Stimulated activated CD8-positive, alpha-beta memory T cell treated with anti-CD3 and anti-CD28 coated beads, Interleukin-4, amount 100 ng/mL, for 4 hours (primary cell): ENCODE measurements at places on chromosomes 7 and 10.

- DNase-seq, result no peak
Measured at GRCh38 chr10:31393844-31394243, 74.8 kb downstream of the ZEB1 start.

GRCh38 chr10:30687698-30688213 is 58.2 kb upstream of the LYZL2 start:
- DNase-seq, result peak; percentile 66

DNA sequence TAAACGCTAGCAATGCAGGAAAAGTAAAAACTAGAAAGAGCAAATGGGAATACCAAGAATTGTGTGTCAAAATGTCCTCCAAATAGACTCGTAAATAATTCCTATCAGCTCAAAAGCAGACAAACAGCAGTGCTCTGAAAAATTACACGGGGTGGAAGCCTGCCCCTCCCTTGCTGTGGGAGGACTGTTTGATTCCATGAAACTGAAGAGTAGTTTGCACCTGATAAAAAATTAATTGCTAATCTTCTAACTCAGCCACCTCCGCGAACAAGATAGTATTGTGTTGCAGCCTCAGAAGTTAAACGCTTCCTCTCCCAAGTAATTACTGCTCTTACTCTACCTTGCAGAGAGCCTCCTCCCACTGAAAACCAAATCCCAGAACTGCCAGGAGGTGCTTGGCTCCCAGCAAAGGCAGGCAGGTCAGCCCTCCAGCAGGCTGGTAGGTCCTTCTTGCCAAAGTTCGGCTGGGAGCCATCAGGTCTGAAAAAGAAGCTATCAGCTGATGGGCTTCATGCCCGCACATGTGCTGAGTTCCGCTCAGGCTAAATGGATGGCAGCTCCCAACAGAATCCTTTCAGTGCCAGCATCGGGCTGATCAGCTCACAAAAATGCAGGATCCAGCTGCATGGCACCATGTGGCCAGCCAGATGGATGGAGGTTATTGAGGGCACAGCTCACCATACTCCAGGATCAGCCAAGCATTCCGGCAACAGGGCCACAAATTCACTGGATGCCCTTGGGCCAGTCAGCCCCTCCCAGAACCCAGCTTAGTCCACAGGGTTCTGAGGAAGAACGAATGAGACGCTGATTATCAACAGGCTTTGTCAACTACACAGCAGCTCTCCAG is 37.1 kb downstream of the MAD1L1 start:
- DNase-seq, result no peak

DNA sequence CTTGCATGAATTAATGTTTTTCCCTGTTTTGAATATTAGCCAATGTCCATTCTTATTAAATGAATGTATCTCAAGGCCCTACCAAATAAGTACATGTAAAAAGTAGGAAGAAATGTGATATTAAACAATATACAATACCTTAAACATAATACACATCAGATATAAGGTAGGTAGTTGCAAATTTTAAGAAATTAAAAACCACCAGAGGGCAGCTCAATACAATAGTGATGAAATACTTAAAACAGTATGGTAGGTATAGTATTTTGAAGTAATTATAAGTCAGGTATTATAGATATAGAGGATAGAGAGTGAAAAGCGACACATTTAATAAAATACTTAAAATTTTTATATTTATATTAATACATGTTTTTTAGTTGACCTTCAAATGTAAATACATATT is 43.6 kb upstream of the CDK14 start:
- no peak for DNase-seq

DNA sequence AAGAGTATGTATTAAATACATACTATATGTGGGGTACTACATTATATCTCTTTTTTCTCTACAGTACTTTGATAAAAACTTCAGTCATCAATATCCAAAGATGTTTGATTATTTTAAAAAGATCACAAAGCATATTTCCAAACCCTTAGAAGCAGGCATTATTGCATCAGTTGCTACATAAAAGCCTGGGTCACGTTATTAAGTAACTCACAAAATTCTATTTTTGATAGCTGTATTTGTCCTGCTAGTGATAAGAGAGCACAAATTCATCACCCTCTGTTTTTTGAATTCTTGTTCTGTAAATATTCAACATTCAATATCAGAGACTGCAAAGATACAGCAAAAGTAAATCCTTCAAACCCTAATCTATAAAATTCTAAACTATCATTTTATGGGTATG is 30.0 kb downstream of the A1CF start:
- DNase-seq, result no peak

- DNase-seq, result no peak
Measured at GRCh38 chr10:131729361-131729760, 171.4 kb upstream of the PPP2R2D start.
